ENCODE measurements at places on chromosomes 13 and 19. TPM values are rescaled to one million over a fixed set of nuclear protein-coding genes. Genes with fewer than 3 reads are reported as not detected.

ASF1B gene
- total RNA-seq = 2.5 TPM

SLC1A6 gene
- total RNA-seq = not detected

OXGR1 gene
- not detected for total RNA-seq

ANGPTL8 gene
- not detected for total RNA-seq

LAIR1 gene
- total RNA-seq = 40.2 TPM

ZNF69 gene
- 2.1 TPM for total RNA-seq

IGFL1 gene
- not detected for total RNA-seq

KLK3 gene
- not detected for total RNA-seq

CCDC194 gene
- total RNA-seq = 3.8 TPM

- no peaks in the 10 kb centered on the region for H3K36me3 ChIP-seq
- H3K27ac ChIP-seq = no peak overlapping the region
- H3K4me3 ChIP-seq = no peak overlapping the region
- H3K27me3 ChIP-seq = no peaks in the 10 kb centered on the region
- no peak for DNase-seq
These were observed 10.6 kb upstream of the HAUS5 start for GRCh38 chr19:35601971-35602370.

- no peak overlapping the region for H3K27ac ChIP-seq
- DNase-seq = no peak
- no peaks in the 10 kb centered on the region for H3K36me3 ChIP-seq
- H3K4me1 ChIP-seq = no peaks in the 10 kb centered on the region
- H3K27me3 ChIP-seq = no peaks in the 10 kb centered on the region
These were observed 208.3 kb upstream of the SERP2 start for GRCh38 chr13:44165221-44165888.

- no peaks in the 10 kb centered on the region for H3K27me3 ChIP-seq
- no peaks in the 10 kb centered on the region for H3K36me3 ChIP-seq
- no peak for DNase-seq
These were observed 129.8 kb upstream of the UQCRFS1 start for GRCh38 chr19:29342721-29343120.

DNA sequence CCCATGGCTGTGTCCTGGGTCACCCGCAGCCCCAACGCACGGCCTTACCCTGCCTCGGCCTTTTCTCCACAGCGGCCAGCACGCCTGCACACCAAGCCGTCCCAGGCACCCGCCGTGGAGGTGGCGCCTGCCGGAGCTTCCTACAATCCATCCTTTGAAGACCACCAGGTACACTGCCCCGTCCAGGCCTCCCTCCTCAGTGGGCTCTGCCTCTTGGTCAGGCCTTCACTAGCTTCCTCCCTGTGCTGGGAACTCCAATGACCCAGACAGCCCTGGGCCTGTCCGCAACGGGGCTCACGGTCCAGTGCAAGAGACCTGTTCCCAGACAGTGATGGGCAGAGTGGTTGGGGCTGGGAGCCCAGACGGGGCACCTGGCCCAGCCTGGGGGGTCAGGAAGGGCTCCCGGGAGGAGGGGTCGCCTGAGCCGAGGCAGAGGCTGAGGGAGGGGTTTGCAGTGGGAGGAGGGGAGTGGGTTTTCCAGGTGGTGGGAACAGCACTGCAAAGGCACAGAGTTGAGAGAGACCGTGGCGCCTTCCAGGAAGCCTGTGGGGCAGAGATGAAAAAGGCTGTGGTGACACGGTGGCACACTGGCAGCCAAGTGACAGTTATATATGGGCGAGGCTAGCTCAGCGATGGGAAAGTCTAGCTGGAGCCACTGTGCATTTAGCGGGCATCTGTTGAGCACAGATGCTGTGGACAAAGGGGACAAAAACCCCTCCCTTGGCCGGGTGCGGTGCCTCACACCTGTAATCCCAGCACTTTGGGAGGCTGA, 7.3 kb downstream of the NOP53 start:
- H3K36me3 ChIP-seq = no peaks in the 10 kb centered on the region
- peaks cover 19% of the 10 kb centered on the region for H3K4me1 ChIP-seq
- peak; percentile 15 for DNase-seq
- H3K4me3 ChIP-seq = no peak overlapping the region
- H3K27ac ChIP-seq = no peak overlapping the region
- H3K27me3 ChIP-seq = no peaks in the 10 kb centered on the region

GRCh38 chr19:29268721-29269393, 55.9 kb upstream of the UQCRFS1 start:
- H3K4me3 ChIP-seq = no peak overlapping the region
- H3K4me1 ChIP-seq = no peaks in the 10 kb centered on the region
- no peaks in the 10 kb centered on the region for H3K27me3 ChIP-seq
- DNase-seq = no peak
- H3K36me3 ChIP-seq = no peaks in the 10 kb centered on the region

- H3K27me3 ChIP-seq = no peaks in the 10 kb centered on the region
- no peaks in the 10 kb centered on the region for H3K4me1 ChIP-seq
- no peaks in the 10 kb centered on the region for H3K36me3 ChIP-seq
- H3K27ac ChIP-seq = no peak overlapping the region
These were observed 367.3 kb downstream of the DCT start for GRCh38 chr13:94112227-94112626.

- no peak overlapping the region for H3K27ac ChIP-seq
- H3K27me3 ChIP-seq = no peaks in the 10 kb centered on the region
- DNase-seq = no peak
- H3K36me3 ChIP-seq = no peaks in the 10 kb centered on the region
- no peaks in the 10 kb centered on the region for H3K4me1 ChIP-seq
These were observed 33.2 kb upstream of the CEACAM8 start for GRCh38 chr19:42627916-42628315.

GRCh38 chr19:30555075-30555790, 183.0 kb downstream of the ZNF536 start:
- H3K27ac ChIP-seq = no peak overlapping the region
- H3K36me3 ChIP-seq = no peaks in the 10 kb centered on the region
- H3K27me3 ChIP-seq = no peaks in the 10 kb centered on the region
- no peaks in the 10 kb centered on the region for H3K4me1 ChIP-seq

DNA sequence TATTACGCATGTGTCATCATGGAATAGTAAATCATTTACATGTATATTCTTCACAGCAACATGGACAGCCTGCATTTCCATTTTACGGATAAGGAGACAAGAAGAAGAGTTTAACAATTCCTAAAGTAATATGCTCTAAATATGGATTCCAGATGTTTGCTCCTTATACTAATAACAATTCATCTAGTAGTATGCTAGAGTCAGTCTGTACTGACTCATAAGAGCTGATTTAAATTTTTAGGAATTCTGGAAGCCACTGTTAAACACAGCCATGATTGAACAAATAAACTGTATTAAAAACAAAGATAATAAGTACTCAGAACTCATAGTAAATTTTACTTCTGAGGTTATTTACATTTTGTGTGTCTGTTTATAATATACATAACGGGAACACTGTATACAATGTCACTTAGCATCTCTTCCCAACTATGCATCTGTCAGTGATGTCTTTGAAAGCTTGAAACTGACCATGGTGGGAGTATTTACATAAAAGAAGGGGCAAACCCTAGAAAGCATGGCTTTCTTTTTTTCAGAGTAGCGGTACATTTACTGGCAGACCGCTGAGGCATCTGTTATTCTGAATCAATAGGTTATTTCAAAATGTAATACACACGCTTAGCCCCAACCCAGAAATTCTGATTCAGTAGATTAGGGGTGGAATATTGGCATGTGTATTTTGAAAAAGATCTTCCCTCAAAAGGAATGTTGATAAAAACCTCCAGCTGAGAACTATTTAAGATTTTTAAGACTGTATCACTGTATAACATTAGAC, 12.9 kb downstream of the ZC3H13 start:
- no peak for DNase-seq
- H3K27ac ChIP-seq = no peak overlapping the region
- H3K4me3 ChIP-seq = no peak overlapping the region
- no peaks in the 10 kb centered on the region for H3K4me1 ChIP-seq
- peaks cover 16% of the 10 kb centered on the region for H3K36me3 ChIP-seq

- peaks cover 8% of the 10 kb centered on the region for H3K36me3 ChIP-seq
- DNase-seq = no peak
- no peak overlapping the region for H3K4me3 ChIP-seq
These were observed 17.7 kb downstream of the LSM14A start for GRCh38 chr19:34189917-34190425.

Data from B cell (primary cell).